ENCODE measurements at places on chromosomes 5 and 9.

DNA sequence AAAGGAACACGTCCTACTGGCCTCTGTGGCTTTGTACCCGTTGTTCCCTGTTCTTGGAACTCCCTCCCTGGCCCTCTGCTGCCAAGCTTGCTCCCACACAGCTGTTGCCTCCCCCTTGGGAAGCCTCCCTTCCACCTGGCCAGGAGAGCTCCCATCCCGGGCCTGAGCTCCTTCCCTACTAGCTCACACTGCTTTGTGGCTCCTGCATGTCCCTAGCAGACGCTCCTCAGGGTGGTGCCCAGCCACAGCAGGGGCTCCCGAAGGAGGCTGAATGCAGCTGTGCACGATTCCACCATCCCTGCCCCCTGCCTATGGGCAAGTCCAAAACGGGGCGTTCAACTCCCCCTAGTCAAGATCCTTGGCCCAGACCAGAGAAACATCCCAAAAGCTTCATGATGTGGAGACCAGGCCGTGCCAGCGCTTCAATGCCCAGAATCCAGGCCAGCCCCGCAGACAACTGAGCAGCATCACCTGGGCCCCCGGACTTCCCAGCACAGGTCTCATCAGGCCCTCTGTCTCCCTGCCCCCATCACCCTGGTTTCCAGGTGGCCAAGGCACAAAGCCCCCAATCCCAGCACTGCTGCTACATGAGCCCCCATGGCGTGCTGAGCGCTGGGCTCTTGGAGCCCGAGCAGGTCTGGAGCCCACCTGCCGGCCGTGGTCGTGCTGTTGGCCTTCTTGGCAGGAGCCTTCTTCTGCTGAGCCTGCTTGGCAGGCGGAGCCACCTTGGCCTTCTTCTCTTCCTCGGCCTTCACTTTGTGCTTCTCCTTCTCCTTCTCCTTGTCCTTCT lies 14.3 kb downstream of the BRD3OS start:
- DNase-seq, result no peak

DNA sequence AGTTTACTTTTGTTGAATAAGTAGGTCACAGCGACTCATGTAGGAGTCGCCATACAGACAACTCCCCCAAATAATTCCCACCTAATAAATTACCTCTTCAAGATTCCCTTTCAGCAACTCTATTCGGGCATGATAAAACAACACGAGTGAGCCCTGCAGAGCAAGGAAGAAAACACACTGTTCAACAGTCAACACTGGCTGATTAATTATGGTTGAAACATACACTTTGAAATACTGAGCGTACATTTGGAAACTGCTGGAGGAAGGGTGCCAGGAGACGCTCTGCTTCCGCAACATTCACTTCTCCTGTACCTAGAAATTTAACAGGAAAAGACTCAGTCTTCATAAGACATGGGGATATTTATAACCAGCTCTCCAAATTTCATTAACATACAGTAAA lies 117.5 kb downstream of the TTC39B start:
- no peak for DNase-seq

GRCh38 chr5:81552852-81553566 lies 159.1 kb upstream of the ACOT12 start:
- no peak for DNase-seq

- no peak for DNase-seq
Measured at GRCh38 chr9:98081477-98082219, 25.1 kb downstream of the NANS start.

- DNase-seq, result no peak
Measured at GRCh38 chr5:122759241-122760070, 15.4 kb upstream of the SNX2 start.

DNA sequence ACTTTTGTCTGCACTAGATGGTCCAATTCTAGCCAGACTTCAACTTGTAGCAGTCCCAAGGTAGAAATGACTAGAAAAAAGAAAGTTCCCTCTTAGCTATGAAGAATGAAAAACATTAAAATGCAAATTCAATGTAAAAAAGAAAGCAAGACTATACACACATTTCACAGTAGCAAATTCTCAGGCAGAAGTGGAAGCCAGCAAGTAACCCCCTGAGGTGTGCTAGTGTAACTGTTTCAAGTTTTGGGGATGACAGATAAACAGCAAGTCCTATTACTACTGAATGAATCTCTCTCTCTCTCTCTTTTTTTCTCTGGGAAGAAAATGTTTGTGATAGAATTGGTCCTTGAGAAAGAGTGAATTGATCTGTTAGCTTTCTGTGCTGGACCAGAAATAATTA lies 185.6 kb downstream of the EFNA5 start:
- DNase-seq, result no peak

- DNase-seq, result no peak
Measured at GRCh38 chr5:169153405-169153804, 147.5 kb downstream of the SLIT3 start.

DNA sequence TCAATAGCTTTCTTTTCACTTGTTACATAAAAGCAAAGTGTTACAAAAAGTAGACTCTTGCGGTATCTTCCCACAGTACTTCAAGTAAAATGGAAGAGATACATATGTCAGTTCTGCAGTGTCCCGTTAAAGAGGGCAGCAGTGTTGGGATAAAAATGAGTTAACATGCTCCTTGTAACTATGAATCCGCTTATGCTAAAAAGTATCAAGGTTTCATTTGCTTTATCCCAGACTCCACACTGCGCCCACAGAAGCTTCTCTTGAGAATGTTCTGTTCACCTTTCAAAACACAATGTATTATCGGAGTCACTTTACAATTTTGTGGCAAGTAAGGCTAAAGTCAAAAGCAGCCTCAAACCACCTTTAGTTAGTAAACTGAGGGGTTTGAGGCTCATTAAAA lies 790 bp downstream of the PTAR1 start:
- DNase-seq, result no peak

All from stimulated activated CD8-positive, alpha-beta memory T cell treated with anti-CD3 and anti-CD28 coated beads, Interleukin-4, amount 100 ng/mL, for 1 hour (primary cell).